ENCODE measurements at places on chromosomes 2 and 18.

GRCh38 chr2:56117764-56118163, 66.0 kb upstream of the CCDC85A start:
- DNase-seq = no peak

- no peak for DNase-seq
Observed at GRCh38 chr2:126220331-126220730, 435.6 kb upstream of the GYPC start.

- no peak for DNase-seq
Observed at GRCh38 chr18:32086881-32087280, 4.8 kb upstream of the RNF138 start.

DNA sequence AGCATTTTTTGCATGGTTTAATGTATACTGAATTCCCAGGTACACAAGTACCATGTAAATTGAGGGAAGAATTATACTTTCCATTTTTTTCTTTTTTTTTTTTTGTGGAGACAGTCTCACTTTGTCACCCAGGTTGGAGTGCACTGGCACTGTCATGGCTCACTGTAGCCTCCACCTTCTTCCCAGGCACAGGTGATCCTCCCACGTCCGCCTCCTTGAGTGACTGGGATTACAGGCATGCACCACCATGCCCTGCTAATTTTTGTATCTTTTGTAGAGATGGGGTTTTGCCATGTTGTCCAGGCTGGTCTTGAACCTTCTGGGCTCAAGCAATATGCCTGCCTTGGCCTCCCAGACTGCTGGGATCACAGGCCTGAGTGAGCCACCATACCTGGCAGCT, 3.8 kb downstream of the HSPE1 start:
- no peak for DNase-seq
